Stimulated activated CD4-positive, alpha-beta T cell treated with anti-CD3 and anti-CD28 coated beads, TNF-alpha, amount 100 ng/mL, for 4 hours (primary cell): ENCODE measurements at places on chromosomes 11 and 22.

DNA sequence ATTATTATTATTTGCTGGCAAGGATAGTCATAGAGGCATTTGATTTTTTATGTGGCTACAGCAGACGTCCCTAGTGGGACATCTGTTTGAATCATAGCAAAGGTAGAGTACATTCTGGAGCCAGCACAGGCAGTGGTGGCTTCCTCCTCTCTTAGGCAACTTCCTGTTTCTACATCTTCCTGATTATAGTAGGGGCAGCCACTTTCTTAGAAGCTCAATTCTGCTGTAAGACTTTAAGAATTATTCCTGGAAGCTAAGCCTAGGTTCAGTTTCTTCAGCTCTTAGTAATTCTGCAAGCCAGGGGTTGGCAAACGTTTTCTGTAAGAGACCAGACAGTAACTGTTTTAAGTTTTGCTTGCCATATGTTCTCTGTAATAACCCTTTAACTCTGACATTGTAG, 129.3 kb upstream of the TENM4 start:
- DNase-seq, result no peak

DNA sequence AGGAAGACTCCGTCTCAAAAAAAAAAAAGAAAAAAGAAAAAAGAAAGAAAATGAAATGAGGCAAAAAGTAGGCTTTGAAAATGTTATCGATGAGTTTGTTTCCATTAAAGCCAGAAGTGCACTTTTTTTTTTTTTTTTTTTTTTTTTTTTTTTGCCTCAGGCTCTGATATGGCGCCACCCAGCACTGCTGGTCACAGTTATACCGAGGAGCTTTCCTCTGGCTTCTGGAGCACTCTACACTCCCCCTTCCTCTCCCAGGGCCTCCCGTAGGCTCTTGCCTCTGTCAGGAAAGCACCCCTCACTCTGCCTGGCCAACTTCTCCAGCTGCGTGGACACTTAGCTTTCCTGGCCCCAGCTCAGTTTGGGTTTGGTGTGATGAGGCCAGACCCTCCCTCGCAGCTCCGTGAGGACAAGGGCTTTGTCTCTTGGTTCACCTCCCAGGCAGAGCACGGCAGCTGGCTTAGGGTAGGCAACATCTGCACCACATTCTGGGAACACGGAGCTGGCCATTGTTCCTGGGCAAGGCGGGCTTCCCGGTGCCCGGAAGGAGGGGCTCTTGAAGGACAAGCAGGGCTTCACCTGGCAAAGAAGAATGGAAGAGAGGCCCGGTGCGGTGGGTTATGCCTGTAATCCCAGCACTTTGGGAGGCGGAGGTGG, 16.9 kb downstream of the FADS2 start:
- no peak for DNase-seq

- DNase-seq, result no peak
Observed at GRCh38 chr11:64866173-64866491, 12.3 kb downstream of the EHD1 start.

DNA sequence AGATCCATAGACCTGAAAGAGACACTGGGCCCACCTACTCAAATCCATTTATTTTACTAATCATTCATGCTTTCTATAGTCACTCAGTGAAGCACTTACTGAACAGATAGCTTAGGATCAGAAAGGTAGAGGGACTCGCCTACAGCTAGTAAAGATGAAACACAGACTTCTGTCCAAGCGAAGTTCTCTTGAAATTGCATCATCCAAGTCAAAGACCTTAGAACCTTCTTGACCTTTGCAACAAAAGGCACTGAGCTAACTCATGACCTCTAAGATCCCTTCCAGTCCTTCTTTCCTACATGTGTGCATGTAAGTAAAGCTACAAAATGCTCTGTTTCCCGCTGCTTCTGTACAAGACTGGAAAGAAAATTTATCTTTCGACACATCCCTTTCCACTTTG, 377.6 kb downstream of the LARGE1 start:
- no peak for DNase-seq

DNA sequence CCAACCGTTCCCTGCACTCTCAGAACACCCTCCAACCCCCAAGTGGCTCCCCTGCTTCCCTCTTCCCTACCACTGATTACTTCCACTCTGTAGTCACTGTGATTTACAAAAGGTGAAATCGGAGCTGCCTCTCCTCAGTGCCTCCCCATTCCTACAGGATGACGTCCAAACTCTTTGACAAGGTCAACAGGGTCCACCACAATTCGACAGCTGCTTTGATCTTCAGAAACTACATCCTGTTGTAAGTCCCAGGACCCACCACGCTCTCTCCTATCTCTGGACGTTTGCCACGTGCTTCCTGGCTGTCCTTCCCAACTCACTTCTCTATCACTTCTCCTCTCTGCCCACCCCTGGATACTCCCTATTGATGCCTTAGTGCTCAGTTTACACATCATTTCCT, 85.0 kb upstream of the EIF3D start:
- no peak for DNase-seq

- DNase-seq, result no peak
Observed at GRCh38 chr22:31833930-31834329, 80.1 kb downstream of the DEPDC5 start.

- no peak for DNase-seq
Observed at GRCh38 chr11:132941024-132941646, 591.2 kb downstream of the OPCML start.

DNA sequence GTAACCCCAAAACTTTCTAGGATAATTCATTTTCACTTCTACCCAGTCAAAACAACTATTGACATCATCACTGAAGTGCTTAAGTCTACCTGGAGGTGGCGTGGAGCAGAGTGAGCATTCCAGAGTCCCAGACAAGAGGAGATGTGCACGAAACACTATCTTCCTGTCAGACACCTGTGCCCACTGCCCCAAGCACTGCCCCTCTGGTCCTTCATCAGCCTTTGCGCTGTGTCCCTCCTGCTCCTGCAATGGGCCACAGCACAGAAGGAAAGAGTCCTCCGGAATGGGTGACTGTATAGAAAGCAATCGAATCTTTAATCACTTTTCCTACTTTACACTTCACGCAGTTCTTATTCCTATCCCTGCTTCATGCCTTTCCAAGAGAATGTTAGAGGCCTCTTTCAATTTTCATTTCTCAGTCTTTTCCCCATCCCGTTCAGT, 512 bp upstream of the GRIA4 start:
- no peak for DNase-seq

- no peak for DNase-seq
Observed at GRCh38 chr11:92667486-92668152, 301.8 kb upstream of the MTNR1B start.

DNA sequence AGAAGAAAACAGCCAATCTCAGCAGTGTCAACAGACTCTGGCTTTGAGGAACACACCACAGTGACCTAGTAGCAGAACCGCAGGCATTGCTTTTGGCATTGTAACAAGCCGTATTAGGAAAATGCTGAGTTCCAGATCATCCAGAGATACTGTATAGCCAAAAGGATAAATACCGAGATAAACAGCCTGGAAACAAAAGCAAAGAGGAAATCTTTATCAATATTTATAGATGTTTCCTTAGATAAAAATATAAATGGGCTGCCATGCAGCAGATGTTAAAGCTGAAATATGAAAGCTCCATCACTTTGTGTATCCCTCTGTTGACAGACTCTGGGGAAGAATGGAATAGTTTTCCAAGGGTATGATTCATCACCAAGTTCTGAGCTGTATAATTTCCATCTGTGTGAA, 98.9 kb upstream of the TP53AIP1 start:
- DNase-seq, result no peak

DNA sequence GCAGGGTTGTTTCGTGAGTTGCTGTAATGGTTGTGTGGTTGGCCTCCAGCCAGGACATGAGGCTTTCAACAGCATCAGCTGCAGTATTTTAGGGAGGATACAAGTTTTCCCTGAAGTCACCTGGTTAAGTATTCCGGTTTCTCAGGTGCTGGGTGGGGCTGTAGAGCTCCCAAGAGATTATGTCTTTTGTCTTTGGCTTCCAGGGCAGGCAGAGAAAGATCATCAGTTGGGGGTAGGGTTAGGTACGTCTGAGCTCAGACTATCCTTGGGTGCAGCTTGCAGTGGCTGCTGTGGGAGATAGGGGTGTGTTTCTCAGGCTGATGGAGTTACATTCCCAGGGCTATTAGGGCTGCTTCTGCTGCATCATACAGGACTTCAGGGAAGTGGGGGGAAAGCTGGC, 47.5 kb upstream of the MRGPRX1 start:
- DNase-seq, result no peak

DNA sequence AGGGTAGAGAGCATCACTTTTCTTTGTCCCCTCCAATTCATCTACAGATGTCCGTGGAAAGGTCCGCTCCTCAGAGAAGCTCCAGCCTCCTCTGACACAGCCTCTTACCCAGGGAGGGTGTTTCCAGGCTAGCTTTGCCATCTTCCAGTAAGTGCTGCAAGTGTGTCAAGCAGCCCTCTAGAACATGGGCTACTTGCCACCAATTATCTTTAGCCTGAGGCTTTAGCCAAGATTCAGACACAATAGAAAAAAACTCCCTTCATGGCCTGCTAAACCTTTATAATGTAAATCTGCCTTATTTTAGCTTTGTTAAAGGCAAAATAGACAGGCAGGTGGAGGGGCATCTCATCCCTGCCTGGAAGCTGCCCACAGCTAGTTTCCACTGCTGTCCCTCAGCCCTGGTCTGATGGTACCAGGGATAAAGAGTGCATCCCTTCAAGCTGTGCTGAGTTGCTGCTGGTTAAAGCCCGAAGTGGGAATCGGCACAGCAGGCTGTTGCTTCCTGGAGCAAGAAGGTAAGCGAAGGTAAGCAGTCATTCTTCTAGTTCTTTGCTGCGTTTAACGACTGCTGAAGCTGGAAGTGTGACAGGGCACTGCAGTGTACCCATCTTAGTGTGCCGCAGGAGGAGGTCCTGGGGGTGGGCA, 190.1 kb upstream of the E2F8 start:
- no peak for DNase-seq

GRCh38 chr22:38531251-38531938, 25.3 kb upstream of the DDX17 start:
- no peak for DNase-seq

DNA sequence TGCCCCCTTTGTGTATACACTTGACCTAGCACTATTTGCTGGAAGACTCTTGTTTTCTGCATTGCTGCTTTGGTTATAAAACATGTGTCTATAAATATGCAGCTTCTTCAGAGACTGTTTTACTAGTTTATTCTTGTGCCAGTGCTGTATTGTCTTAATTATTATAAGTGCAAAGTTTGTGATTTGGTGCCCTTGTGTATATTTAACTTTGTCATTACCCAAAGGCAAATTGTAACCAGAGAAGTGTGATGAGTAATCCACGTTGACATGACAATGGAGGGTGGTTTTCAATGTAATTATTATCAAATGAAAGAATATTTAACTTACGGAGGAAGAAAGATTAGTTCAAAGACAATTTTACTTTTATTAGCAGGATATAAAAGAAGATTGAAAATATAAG, 75.0 kb upstream of the PRODH start:
- no peak for DNase-seq

GRCh38 chr11:95659088-95659487, 130.5 kb downstream of the FAM76B start:
- DNase-seq, result no peak

DNA sequence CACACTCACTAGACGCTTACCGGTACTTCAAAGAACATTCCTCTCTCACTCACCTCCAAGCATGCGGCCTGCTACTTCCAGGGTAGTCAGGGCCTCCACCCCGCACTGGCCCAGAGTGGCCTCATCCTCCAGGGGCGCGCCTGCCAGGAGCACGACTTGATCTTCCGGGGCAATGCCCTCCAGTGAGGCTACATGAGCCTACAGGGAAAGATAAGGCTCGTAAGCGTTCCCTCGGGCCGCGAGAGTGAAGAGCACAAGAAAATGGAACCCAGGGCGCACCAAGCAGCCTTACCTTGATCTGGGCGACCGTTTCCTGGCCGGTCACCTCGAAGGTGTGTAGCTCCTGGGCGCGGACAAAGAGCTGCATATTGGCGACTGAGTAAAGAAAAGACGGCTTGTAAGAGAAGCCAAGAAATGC, 478 bp downstream of the FAU start:
- no peak for DNase-seq

- DNase-seq, result no peak
Observed at GRCh38 chr11:62556108-62556874, 9.7 kb upstream of the AHNAK start.

GRCh38 chr11:31800398-31801265, 10.5 kb downstream of the PAX6 start:
- no peak for DNase-seq

DNA sequence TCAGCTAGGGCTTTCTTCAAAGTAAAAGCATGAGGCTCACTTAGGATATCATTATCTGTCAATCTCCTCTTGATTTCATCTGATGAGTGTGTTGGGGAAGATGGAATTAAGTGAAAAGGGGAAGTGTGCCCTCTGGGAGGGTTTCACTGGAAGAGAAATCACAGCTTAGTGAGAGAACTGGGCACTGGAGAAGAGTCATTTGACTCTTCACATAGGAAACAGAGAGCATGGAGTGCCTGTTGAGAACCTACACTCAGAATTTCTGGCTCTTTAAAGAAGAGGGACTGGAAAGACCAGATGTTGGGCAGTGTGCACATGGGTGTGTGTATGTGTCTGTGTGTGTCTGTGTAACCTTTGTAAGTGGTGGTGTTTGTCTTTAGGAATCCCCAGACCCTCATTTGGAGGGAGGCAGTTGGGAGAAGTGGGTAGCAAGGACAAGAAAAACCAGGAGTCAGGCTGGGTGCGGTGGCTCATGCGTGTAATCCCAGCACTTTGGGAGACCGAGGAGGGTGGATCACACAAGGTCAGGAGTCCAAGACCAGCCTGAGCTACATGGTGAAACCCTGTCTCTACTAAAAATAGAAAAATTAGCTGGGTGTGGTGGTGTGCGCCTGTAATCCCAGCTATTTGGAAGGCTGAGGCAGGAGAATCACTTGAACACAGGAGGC, 10.0 kb downstream of the STX3 start:
- DNase-seq, result no peak

DNA sequence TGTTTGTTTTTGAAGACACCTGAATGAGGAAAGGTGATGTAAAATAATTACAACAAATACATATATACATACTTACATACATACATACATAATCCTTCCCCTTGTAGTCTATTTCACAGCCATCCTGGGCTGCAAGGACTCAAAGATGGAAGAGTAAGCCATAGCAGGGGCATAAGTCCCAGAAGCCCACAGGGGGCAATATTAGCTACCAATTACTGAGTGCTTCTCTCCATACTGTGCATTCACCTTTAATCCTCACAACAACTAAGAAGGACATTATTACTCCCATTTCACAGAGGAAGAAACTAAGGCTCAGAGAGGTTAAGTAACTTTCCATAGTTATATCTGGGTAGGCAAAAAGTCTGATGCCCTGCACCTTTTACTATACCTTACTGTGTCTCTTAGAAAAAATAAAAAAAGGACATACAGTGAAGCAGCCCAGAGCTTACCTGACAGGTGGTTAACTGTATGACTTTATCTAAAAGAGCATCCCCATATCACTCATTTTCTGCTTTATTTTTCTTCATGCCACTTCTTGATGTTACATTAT, 2.7 kb downstream of the SERGEF start:
- no peak for DNase-seq

GRCh38 chr11:44709966-44710365, 16.8 kb upstream of the TSPAN18 start:
- DNase-seq, result no peak

GRCh38 chr11:6962673-6963072, 36.4 kb downstream of the ZNF215 start:
- no peak for DNase-seq

GRCh38 chr11:33685082-33685481, 15.5 kb downstream of the C11orf91 start:
- DNase-seq, result no peak
